ENCODE measurements at places on chromosomes 2 and 18. TPM values are rescaled to one million over a fixed set of nuclear protein-coding genes. Genes with fewer than 3 reads are reported as not detected.

FIGLA gene
- not detected for total RNA-seq

EMILIN1 gene
- total RNA-seq, result 0.56 TPM

KCNIP3 gene
- 2.3 TPM for total RNA-seq

CKAP2L gene
- 13.9 TPM for total RNA-seq

PLCD4 gene
- 0.80 TPM for total RNA-seq

GCKR gene
- 0.11 TPM for total RNA-seq

AKAIN1 gene
- total RNA-seq, result not detected

GAL3ST2 gene
- total RNA-seq, result 0.22 TPM

G6PC2 gene
- not detected for total RNA-seq

PRKAG3 gene
- not detected for total RNA-seq

MROH2A gene
- 0.23 TPM for total RNA-seq

EML6 gene
- total RNA-seq, result 1.5 TPM

ZFAND2B gene
- total RNA-seq, result 20.2 TPM

TMEM17 gene
- total RNA-seq, result 4.3 TPM

ZNF396 gene
- 0.89 TPM for total RNA-seq

COBLL1 gene
- 5.6 TPM for total RNA-seq

CFC1 gene
- 0.11 TPM for total RNA-seq

UGT1A7 gene
- total RNA-seq, result 5.0 TPM

DAPL1 gene
- total RNA-seq, result 0.16 TPM

SCYGR7 gene
- total RNA-seq, result not detected

SERPINB12 gene
- not detected for total RNA-seq

CRACDL gene
- total RNA-seq, result 3.6 TPM

APCDD1 gene
- 0.06 TPM for total RNA-seq

POTEI gene
- 0.01 TPM for total RNA-seq

PLB1 gene
- total RNA-seq, result 1.9 TPM

CCDC150 gene
- 4.5 TPM for total RNA-seq

EPHA4 gene
- 0.68 TPM for total RNA-seq

LRRTM4 gene
- not detected for total RNA-seq

NTSR2 gene
- 0.08 TPM for total RNA-seq

RSAD2 gene
- 0.13 TPM for total RNA-seq

GALNT14 gene
- total RNA-seq, result 43.5 TPM

INPP1 gene
- total RNA-seq, result 34.0 TPM

FLACC1 gene
- total RNA-seq, result 0.14 TPM

ELOA2 gene
- total RNA-seq, result not detected

ABHD1 gene
- 1.6 TPM for total RNA-seq

LOXL3 gene
- 0.60 TPM for total RNA-seq

HAUS1 gene
- total RNA-seq, result 35.1 TPM

BCL11A gene
- total RNA-seq, result 0.09 TPM

ZNF519 gene
- 1.4 TPM for total RNA-seq

EIPR1 gene
- total RNA-seq, result 40.9 TPM

CCDC68 gene
- 4.8 TPM for total RNA-seq

FSHR gene
- total RNA-seq, result not detected

ADAM23 gene
- 10.0 TPM for total RNA-seq

CRYGC gene
- not detected for total RNA-seq

KCNK3 gene
- 0.57 TPM for total RNA-seq

SIX2 gene
- 2.8 TPM for total RNA-seq

TCF7L1 gene
- total RNA-seq, result 11.5 TPM
